ENCODE measurements at places on chromosomes 2 and 18.

GRCh38 chr2:57696016-57696415 is 350.6 kb upstream of the VRK2 start:
- DNase-seq: no peak

GRCh38 chr2:10452312-10452711 is 4.2 kb upstream of the ODC1 start:
- no peak for DNase-seq

GRCh38 chr2:169761251-169761969 is 27.8 kb downstream of the KLHL23 start:
- no peak for DNase-seq

DNA sequence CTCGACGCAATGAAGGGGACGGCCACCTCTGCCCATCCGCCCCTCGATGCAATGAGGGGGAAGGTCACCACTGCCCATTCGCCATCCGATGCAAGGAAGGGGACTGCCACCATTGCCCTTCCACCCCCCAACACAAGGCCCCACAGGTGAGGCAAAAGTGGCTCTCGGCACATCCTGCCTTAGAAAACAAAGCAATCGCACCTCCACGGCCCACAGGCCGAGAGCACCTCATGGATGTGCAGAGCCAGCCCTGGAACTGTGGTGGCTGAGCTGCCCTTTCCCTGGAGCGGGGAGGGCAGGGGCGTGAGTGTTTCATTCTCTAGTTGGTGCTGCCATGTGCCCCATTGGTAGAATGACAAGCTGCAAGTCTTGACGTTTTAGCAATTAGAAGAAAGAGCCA is 320.6 kb upstream of the SALL3 start:
- no peak for DNase-seq

- DNase-seq: no peak
Observed at GRCh38 chr2:165877565-165878550, 75.7 kb downstream of the TTC21B start.

All from NCI-H2227 treated with DMSO at 0.1 percent for 48 hours (cell line).